CD4-positive, alpha-beta T cell treated with Interleukin-15 for 1 hour (primary cell): ENCODE measurements at places on chromosomes 3 and 15.

- no peak for DNase-seq
These were observed 36.5 kb upstream of the HACD2 start for GRCh38 chr3:123621186-123621849.

DNA sequence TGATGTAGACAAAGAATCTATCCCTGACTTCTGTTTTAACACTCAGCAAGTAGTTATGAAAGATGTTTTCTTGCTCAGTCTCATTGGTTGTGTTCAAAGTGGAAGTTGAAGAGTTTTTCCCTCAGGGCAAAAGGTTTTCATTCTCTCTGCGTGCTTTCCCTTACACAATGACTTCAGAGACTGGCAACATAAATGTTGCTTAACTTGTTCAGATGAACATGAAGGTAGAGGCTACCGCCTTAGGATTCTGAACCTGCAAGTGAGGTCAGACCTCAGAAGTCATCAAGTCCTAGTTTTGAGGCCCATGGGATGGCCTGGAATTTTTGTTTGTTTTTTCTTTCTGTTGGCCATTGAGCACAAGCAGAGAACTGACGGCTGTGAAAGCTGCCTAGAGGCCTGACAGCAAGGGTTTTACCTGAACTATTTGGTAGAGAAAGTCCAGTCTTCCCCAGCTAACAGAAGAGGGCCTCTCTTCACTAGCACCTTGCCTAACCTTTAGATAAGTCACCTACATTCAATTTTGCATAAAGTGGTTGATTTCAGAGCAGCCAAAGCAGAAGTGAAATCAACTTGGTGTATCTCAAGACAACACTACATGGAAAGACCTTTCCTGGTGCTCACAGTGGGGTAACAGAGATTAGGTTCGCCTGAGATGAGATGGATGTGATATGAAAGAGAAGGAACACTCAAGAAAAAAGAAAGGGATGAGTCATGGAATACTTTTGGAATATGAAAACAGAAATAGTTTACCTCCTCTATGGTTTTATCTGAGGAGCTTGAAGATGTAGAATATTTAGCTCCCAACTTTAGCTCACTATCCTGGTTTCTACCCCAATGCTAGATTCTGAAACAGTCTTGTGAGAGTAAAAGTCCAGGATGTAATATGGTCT lies 53.6 kb upstream of the AP4E1 start:
- no peak for DNase-seq

DNA sequence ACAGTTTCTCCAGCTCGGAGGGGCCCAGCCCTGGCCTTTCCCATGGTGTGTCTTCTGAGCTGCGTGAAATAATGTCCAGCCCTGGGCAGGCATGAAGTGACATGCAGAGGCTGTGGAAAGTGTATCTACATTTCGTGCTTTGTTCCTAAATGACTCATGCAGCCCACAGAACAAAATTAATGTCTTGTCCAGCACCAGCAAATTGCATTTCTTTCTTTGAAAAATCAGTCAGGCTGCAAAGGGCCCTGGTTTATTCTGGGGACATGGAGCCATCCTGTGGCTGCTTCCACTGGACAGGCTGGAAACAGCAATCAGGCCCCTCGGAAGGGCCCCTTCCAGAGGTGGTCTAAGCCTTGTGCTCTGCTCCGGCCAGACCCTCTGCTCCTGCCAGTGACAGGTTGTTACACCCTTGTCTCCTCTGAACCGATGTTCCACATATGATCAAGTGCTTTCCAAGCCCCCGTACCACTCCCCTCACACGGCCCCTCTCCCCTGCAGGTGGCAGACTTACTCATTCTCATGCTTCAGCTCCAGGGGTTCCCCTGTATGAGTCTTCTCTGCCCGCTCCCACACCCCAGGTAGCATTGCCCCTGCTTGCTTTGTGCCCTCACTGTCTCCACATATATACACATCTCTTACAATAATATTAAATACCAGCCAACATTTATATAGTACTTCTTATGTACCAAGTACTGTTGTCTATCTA lies 33.7 kb downstream of the CRYGS start:
- DNase-seq = no peak

- DNase-seq = no peak
These were observed 730 bp downstream of the DGKG start for GRCh38 chr3:186361246-186361761.

DNA sequence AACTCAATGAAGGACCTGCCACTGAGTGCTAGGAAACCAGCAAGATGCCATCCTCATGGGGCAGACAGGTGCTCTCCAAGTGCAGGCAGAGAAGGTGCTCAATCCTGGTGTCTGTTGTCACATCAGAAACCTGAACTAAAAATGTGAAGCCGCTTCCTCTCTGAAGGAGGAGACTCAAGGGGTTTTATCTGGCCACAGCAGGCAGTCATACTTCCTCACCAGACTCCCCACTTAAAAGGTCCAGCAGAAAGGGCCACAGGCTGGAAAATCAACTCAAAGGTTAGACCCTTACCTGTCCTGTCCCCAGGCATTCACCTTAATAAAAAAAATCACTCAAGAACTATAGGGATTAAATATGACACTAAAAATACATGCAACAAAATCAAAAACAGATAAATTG lies 4.8 kb downstream of the CCDC12 start:
- no peak for DNase-seq

GRCh38 chr15:101210058-101210457 lies 41.8 kb downstream of the CHSY1 start:
- DNase-seq = no peak

DNA sequence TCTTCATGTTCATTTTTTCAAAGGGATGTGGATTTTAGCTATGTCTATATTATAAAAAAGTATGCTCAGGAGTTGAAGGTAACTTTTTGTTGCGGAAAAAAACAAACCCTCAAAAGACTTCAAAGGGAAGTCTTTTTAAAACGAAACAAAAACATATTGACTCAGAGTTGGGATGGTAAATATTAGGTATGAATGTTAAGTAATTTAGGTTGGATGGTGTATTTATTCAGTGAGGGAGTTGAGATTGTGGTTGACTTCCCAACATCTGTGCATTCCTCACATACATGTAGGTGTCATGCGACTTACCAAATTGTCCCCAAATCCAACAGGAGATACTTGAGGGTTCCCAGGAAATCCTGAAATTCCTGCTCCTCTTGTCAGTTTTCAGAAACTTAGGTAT lies 32.7 kb upstream of the PLSCR5 start:
- no peak for DNase-seq

- DNase-seq = no peak
These were observed 788.7 kb downstream of the OTOL1 start for GRCh38 chr3:162285259-162285658.

- DNase-seq = no peak
These were observed 12.5 kb downstream of the SSR3 start for GRCh38 chr3:156542101-156543042.

GRCh38 chr3:188090620-188091309 lies 63.2 kb upstream of the LPP start:
- no peak for DNase-seq

DNA sequence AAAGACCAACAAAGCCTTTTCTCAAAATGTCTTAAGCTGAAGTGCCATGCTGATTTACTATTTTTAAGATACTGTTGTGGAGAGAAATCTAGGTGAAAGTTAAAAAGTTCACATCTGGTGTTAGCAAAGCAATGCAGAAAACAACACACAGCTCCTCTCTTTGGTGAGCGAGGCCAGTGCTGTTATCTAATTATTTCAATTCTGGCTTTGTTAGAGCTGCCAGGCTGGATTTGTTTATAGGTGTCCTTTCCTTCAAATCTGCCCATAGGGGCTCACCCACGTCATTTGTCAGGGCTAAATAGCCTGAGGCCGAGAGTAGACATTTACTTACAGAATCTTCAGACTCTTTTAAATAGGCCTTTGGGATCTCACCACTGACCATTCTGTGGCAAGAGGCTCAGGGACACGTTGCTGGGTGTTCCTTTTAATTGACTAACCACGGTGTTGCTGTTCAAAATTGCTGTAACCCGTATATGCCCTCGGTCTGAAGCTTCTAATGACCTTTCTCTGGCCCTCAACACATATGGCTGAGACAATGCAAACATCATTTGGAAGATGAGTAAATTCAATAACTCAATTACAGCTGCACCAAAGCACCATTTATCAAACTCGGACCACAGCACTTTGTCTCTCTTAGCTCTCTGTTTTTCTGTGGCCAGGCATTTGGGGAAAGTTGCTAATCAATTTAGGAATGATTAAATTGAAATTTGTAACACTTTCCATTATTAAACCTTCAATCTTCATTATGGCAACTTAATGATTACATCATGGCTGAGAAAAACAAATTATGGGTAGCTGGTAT lies 152.6 kb downstream of the PDZRN3 start:
- DNase-seq = no peak
